ENCODE measurements at places on chromosomes 11 and 22.

DNA sequence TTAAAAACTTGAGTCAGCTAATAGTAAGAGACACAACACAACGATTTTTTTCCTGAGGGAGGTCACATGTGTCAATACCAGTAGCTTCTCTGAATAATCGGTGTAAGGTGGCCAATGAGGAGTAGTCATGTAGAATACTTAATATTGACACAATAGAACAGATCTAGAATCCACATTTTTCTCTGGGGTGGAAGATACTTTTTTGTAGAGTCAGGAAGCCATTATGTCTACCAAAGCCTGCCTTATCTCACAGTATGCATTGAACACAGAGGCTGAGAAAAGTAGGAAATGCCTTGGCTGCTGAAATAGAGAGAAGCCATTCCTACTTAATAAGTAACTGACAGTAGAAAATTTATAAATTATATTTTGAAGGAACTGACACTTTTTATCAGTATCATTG lies 725.0 kb downstream of the METTL15 start:
- no peak for DNase-seq

DNA sequence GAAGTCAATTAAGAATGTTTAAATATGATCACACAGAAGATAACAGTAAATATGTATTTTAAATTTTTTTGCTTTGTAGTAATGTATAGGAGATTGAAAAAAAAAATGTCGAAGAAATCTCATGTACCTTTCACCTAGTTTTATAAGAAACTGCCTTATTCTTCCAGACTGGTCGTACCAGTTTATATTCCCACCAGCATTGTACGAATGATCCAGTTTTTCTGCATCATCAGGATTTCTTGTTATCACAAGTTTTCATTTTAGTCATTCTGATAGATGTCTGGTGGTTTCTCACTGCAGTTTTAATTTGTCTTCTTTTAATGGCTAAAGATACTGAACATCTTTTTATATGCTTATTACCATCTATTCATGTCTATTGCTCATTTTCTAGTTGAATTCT lies 101.8 kb upstream of the CTSC start:
- DNase-seq: no peak

DNA sequence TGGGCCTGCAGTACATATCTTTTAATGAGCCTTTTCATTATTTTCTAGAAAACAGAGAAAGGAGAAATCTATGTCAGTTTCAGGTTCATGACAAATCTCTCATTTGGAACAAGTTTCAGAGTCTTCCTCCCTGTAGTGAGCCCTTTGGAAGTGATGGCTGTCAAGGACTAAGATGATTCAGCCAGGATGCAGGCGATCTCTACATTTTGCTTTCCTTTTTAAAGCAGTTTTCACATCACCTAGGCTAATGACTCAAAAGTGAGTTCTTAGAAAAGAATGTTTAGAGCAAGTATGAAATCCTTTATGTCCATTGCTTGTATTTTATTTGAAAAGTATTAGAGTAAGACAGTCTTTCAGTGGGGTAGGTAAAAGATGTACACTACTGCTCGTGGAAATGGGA lies 130.1 kb downstream of the TRPC6 start:
- DNase-seq: no peak

DNA sequence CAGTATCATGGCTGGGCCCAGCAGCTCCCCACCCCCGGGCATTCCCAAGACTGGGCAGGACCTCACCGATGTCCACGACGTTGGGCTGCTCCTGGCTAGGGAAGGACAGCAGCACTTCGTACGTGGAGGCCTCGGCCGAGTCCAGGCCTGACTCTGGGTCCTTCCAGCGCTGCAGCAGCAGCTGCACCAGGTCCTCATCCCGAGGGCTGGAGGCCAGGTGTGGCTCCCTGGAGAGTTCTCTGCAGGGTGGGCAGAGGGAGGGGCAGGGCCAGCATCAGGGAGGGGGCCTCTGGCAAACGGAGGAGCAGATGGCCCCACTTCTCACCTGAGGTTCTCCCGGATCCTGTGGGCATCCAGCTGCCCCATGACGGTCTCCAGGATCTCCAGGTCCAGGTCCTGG lies 341 bp downstream of the NAALADL1 start:
- no peak for DNase-seq
